ENCODE measurements at places on chromosomes 2 and 18.

GRCh38 chr2:11411244-11411643, 54.7 kb downstream of the E2F6 start:
- peak; percentile 48 for DNase-seq

GRCh38 chr18:58525928-58526424, 102.9 kb downstream of the ALPK2 start:
- DNase-seq = no peak

DNA sequence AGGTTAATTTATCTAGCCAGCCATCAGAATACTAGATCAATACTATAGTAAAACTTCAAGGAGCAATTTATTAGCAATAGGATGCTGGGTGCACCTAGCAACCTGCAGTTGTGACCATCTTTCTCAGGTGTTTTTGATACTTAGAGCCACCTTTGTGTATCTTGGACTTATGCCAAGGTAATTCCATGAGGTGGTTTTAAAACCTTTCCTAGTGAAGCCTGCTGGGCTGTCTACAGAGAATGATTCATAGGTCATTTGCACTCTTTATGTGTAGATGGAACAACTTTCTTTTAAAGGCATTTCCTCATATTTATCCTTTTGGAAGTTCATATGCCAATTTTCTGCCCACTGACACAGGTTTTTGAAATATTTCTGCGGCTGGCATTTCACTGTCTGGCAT, 1030.1 kb upstream of the POU3F3 start:
- peak; percentile 35 for DNase-seq

- DNase-seq = peak; percentile 50
These were observed 62.8 kb upstream of the NEUROD1 start for GRCh38 chr2:181742922-181743722.

Data from large intestine (tissue), 12 donors.